Stimulated activated CD8-positive, alpha-beta memory T cell treated with anti-CD3 and anti-CD28 coated beads, Interleukin-4, amount 100 ng/mL, for 1 hour (primary cell): ENCODE measurements at places on chromosomes 12 and 14.
A peak's percentile ranks its signal among the peaks of the same experiment; 100 is the strongest.

GRCh38 chr12:6167327-6168280 is 32.6 kb upstream of the CD9 start:
- peak; percentile 16 for DNase-seq

DNA sequence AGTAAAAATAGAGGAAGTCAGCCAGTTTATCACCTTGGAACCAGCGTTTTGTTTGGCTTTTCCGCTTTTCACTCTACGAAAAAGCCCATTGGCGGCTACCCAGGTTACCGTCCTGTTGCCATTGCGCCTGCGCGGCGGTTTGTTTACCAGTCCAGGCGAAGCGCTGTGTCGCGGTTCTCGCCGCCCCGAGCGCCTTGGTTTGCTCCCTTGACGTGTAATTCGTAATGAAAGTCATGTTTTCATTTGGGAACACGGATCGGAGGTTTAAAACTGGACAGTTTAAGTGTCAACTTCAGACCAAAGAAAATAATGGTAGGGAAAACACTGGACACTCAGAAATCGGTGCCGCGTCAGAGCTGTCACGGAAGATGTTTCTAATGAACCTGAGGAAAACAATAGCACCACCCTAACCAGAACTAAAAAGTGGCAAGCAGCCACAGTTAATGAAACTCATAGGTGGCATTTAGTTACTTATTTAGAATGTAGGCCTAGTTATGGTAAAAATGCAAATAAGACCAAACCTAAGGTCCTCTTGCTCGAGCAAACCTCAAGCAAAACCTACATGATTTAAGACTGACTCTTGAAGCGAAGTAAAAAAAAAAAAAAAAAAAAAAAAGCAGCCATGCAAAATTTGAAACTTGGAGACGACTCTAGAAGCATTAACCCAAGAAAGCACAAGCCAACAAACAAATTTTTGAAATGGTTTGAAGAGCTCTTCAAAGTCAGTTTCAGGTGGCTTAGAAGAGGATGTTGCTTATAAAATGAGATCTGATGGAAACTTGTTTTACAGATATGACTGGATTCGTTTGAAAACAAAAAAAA is 790 bp upstream of the GPR19 start:
- peak; percentile 84 for DNase-seq

- no peak for DNase-seq
Observed at GRCh38 chr14:47365233-47365632, 310.2 kb downstream of the MDGA2 start.

DNA sequence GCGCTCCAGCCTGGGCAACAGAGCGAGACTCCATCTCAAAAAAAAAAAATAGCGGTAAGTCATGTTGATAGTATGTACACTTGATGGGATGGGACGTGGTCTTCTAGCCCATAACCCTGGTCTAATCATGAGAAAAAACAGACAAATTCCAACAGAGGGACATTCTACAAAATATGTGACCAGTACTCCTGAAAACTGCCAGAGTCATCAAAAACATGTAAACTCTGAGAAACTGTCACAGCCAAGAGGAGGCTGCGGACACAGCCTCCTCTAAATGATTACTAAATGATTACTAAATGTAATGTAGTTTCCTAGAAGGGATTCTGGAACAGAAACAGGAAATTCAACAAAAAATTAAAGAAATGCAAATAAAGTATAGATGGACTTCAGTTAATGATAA is 20.9 kb downstream of the CDKL1 start:
- no peak for DNase-seq

GRCh38 chr14:104222396-104223036 is 84.1 kb downstream of the KIF26A start:
- DNase-seq: no peak

- no peak for DNase-seq
Observed at GRCh38 chr12:7128681-7129286, at the start of gene RBP5. Gene RBP5 (minus strand): TSS chr12:7128889. CDS start chr12:7128775, 114 bp downstream.

DNA sequence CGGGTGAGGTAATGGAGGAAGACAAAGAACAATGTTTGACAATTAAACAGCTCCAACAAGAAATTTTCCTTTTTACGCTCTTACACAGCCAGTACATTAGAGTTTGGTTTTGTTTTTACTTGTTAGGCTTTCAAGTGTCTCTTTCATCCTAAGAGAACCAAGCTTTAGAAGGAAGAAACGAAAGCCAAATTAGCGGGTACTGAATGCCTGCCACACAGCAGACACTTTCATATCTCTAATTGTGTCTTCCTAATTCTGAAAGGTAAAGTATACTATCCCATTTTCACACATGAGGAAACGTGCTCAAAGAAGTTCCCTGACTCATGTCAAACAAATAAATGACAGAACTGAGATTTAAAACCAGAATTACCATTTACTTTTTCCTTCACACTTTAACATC is 65.0 kb downstream of the CDK17 start:
- no peak for DNase-seq

DNA sequence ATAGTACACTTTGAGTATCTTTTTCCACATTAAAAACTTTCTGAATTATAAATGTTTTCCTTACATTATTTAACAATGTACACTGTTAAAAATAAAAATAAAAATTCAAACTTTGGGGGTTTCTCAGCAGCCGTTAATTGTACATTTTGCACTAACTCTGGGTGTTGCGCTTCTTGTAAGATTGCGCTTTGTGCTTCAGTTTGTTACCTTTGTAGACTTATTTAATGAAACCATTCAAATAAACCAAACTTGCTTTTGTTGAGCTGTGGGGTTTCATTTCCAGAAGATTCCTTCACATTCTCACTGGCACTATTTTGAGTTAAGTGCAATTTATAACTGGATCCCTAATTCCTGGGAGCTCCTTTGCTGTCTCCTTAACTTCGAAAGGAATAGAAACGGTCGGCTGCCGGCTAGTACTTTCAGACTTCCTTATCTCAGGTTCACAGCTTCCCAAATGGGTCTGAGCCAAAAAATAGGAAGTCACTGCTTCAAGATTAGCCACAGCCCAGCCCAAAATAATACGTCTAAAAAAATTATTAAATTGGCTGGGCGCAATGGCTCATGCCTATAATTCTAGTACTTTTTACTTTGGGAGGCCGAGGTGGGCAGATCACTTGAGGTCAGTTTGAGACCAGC is 38.2 kb downstream of the RAD52 start:
- no peak for DNase-seq

DNA sequence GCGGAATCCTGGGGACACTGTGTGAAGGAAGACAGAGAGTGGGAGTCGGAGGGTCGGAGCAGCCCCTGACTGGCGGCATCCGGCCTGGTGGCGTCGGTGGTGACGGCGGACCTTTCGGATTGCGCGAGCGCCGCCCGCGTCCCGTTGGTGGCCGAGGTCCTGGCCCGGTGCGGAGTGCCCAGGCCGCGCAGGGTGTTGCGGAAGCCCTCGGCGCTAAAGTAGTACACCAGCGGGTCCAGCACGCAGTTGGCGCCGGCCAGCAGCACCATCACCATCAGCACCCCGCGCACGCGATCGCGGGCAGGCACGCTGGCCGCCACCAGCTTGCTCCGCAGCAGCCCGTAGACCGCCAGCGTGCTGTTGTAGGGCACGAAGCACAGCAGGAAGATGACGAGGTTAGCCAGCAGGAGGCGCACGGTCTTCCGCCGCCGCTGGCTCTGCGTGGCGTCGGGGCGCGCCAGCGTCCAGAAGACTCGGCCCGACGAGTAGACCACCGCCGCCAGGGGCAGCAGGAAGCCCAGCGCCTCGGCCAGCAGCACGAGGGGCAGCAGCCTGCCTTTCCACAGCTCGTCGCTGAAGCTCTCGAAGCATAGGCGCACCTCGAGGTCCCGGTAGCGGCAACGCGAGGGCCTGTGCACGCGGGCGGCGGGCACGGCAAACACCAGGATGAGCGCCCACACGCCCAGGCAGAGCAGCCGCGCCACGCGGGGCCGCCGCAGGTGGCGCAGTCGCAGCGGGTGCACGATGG is 13.1 kb upstream of the CHD4 start:
- DNase-seq: no peak

DNA sequence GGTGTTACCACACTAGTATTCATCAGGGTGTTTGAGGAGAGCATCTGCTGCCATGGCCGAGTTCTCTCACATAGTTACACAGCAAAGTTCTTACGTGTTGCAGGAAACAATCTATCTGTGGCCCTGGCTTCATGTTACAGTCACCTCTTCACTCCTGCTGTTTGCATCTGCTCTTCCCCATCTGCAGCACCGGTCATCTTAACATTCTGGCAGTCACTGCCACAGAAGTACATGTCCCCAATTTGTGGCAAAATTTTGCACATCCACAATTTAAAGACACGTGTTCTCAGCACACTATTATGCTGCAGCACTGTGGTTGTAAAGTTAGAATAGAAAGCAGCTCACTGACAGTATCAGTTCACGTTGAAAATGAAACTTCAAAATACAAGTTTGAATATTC is 23.2 kb downstream of the MAPK1IP1L start:
- no peak for DNase-seq

GRCh38 chr14:36818794-36819384 is 157.2 kb downstream of the PAX9 start:
- no peak for DNase-seq

DNA sequence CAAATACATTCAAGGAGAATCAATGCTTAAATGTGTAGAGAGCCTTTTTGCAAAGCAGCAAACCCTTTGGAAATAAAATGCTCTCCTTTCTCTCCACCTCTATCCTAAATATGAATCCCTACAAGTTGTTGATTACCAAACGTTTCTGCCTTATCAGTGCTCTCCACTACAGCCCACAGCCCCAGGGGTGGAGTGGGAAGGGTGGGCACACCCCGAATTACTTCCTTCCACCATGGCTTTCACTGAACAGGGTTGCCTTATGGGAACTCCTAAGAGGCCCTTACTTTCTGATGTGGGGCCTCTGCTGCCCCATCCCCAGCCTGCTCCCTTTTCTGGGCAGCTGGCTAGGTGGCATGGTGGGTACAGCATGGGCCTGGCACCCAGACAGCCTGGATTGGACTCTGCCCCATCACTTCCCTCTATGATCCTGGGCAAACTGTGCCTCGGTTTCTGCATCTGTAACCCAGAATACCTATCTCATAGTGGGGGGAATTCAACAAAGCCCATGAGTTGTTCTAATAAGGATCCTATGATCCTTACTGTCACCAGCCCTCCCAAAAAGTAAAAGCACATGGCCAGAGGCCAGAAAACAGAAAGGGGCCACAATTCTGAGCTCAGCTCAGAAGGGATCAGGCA is 16.1 kb downstream of the AK7 start:
- DNase-seq: no peak

DNA sequence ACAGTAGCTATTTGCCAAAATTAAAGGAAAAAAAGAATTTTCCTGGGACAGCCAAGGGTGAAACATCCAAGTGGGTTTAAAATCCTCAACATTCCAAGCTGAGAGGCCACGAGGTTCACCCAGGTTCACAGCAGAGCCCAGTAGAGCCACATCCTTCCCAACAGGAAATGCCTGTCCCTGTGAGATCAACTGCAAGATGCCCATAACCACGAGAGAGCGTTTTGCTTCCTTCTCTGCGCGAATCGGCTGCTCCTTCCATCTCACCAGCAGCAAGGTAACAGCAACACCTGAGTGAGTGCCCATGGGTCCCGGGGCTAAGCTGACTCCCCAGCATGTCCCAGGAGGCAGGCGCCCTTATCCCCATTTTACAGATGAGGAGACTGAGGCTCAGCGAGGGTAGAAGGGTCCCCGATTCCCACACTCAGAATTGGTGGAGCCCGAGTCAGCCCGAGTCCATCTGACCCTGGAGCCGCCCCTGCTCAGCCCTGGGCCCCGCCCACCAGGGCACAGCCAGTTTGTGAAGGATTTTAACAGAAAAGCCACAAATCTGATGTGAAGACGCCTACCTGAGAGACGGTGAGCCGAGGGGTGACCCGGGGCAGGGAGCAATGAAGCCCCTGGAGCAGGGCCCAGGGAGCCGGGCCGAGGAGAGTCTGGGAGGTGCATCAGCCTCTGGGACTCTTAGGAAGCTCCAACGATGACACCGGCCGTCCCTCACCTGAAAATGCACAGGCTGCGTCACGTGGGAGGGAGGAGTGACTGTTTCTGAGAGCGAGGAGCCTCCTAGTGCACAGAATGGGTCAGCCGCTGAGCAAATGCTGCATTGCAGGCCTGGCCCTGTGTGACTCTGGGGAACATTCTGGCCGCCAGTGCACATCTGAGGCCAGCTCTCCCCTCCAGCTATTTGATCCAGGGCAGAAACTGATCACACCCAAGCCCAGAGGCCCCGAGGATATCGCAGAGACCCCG is 236.9 kb upstream of the SFSWAP start:
- no peak for DNase-seq

- no peak for DNase-seq
Observed at GRCh38 chr12:120118321-120119061, 1.9 kb upstream of the RAB35 start.

- DNase-seq: no peak
Observed at GRCh38 chr12:84877340-84877739, 35.3 kb downstream of the SLC6A15 start.

DNA sequence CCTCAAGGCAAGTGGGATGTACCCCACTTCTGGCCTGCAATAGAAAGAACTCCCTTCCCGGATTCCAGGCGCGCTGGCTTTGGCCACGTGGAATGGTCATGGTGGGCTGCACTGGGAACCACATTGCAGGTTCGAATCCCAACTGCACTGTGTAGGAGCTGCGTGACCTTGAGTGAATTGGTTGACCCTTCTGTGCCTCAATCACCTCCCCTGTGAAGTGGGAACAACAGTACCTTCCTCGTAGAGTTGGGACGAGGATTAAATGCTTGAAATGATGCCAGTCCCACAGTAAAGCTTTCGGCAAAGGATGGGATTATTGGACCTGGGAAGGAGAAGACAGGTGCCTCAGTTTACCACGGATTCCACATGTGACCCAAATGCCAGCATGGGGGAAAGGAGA is 36.8 kb upstream of the MYL2 start:
- DNase-seq: no peak

GRCh38 chr14:61498811-61499210 is 177.4 kb downstream of the PRKCH start:
- DNase-seq: no peak

DNA sequence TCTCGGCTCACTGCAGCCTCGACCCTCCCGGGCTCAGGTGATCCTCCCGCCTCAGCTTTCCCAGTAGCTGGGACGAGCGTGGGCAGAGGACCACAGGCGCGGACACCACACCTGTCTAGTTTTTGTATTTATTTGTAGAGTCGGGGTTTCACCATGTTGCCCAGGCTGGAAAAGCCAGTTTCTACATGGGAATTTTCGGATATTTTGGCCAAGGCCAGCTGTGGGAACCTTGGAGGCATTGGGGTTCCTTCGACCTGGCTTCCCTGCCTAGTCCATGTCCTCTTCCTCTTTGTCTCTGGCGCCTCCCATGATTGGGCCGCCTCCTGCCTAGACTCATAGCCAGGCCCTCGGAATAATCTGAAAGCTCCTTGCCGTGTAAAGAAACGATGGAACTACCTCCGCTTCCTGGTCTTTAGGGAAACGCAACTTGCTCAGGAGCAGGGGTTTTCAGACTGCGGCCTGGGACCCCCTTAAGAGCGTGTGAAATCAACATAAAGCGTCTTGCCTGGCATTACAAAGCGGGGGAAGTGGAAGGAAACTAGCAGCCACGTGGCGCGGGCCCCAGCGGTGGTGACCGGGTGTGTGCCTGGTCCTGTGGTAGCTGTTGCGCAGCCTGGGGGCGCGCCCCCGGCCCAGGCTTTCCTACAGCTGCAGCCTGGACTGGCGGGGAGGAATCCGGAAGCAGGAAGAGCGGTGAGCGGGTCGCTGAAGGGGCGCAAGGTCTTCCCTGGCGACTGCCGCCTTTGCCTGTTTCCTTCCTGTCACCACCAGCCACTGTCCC is 1.4 kb upstream of the HSP90AA1 start:
- no peak for DNase-seq

GRCh38 chr12:32698285-32698684 is 19.2 kb downstream of the DNM1L start:
- DNase-seq: no peak

- no peak for DNase-seq
Observed at GRCh38 chr12:27966870-27967269, 5.7 kb downstream of the PTHLH start.

GRCh38 chr12:118193477-118193876 is 57.6 kb downstream of the PEBP1 start:
- no peak for DNase-seq
